ENCODE measurements at places on chromosomes 6 and 20.

GRCh38 chr6:88922775-88923548 lies 40.5 kb downstream of the RNGTT start:
- no peak for DNase-seq

DNA sequence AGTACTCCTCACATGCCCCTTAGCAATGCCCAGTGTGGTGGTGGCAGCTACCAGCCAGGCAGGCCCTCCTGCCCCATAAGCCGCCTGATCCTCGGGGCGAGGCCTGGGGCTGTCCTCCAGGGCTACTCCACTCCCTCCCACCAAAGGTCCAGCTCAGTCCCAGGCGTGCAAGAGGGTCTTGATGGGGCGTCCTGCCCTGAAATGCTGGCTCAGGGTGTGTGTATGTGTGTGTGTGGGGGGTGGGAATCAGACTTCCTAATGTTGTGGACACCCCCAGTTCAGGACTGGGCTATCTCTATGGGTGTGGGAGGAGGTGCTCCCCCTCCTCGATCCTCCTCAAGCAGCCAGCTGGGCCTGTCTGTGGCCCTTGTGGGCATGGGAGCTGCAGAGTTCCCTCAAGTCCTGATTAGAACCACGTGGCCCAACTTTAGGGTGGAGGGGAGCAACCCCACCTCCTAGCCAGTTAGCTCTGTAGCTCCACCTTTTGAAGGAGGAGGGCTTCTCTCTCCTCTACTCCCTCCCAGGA lies 7.5 kb downstream of the HSPA12B start:
- no peak for DNase-seq

DNA sequence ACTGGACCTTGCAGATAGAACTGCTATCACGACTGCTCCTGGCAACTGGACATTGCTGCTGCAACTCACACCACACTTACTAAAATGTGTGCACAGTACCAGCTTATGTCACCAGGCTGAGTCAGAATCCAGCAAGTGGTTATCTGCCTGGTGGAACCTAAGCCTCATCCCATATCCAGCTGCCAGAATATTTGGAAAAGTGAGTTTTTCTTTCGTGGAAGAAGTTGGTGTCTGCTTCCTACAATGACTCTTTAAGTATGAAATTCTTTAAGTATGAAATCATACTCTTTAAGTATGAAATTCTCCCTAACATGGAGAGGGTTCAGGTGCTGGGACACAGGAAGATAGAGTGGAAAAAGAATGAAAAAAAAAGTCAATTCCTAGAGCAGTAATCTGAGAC lies 16.4 kb upstream of the POLR1H start:
- DNase-seq: no peak

GRCh38 chr20:32569380-32570305 lies 15.5 kb downstream of the NOL4L start:
- DNase-seq: no peak

DNA sequence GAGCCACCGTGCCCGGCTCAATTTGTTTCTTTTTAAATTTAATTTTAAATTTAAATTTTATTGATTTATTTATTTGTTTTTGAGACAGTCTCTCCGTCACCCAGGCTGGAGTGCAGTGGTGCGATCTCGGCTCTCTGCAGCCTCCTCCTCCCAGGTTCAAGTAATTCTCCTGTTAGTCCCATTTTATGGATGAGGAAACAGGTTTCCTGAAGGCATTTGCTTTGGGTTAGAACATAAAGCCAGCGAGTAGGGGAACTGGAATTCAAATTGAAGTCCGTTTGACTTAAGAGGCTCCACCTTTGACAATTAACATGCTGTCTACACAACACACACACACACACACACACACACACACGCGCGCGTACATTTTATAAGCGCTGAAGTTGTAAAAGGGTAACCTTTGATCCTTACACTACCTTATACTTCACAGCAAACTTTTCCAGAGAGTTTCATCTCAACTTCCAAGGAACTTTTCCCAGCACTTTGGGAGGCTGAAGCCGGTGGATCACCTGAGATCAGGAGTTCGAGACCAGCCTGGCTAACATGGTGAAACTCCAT lies 232.0 kb downstream of the BCAS1 start:
- DNase-seq: no peak

GRCh38 chr6:13870214-13870830 lies 54.4 kb upstream of the RNF182 start:
- no peak for DNase-seq

- DNase-seq: peak; percentile 60
Observed at GRCh38 chr6:5143634-5144311, 58.6 kb downstream of the PPP1R3G start.

DNA sequence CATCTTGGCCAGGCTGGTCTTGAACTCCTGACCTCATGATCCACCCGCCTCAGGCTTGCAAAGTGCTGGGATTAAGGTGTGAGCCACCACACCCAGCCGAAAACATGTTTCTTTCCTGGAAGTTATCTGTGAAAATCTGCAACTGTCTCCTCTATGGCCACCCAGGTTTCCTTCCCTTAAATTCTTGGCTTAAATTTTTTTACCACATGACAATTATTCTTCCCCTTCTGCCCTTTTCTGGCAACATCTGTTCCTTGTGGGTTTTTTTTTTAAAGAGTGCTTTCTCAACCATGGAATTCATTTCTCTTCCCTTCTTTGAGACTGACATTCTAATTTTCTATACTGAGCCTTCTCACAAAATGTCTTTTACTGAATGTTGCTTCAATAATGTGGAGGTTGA lies 59.6 kb downstream of the DOK5 start:
- no peak for DNase-seq

DNA sequence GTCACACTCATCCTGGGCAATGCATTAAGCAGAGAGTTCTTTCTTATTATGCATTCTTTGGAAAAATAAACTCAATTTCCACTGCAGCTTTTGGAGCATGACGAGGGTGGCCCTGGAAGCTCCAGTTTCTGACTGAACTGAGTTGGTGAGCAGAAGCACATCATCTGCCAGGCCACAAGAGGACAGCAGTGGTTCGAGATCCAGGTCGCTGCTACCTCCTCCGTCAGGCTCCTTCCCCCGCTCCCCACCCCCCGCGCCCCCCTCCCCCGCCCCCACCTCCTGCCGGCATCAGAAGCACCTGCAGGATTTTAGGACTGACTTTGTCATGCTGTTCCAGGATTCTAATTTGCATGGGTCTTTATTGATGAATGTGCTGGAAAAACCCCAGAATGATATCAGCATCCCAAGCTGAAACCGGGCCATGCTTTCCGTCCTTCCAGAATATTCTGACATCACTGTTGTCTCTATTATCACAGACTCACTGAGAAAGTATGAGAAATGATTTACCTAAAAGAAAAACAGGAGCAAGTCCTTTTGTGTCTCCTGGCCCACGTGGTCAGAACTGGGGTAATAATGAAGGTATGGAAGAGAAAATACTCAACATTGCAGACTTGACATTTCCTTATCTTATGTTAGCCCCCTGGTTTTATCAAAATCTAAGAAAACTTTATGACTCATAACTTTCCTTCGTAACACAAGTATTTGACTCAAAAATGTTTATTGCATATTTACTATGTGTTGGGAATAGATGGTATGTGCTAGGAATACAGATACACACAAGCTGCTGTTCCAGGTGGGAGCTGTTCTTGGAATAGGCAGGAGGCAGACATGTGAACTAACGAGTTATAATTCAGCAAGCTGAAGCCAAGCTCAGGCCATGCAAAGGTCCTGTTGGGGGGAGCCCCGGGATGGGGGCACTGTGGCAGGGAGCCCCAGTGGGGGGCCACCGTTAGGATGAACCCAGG lies 220.2 kb upstream of the EXOC2 start:
- DNase-seq: no peak

DNA sequence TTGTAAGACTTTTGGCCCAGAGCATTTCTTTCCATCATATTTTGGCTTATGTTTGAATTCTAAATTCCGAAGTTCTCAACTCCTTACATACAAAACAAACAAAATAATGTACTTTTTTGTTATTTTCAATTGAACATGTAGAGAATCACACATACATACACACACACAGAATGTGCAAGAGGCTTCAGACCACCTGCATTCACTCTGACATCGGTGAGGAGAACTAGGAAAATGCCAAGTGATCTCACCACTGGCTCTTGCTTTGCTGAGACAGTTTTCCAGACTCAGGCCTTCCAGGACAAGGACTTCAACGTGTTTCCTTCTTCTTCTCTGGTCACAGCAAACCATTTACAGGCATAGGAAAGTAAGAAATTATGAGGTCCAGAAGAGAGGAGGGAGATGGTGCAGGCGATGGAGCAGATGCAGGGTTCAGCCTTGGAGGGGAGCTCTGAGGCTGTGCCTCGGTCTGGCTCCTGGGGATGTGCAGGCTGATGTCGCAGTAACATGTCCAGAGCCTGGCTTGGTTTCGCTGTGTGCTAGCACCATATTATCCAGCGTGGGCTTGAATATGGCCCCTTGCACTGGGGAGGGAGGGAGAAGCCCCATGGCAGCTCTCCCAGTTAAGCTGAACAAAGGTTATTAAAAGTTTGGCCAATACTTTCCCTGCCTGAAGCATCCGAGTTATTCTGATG lies 93.4 kb downstream of the DACT2 start:
- DNase-seq: no peak

DNA sequence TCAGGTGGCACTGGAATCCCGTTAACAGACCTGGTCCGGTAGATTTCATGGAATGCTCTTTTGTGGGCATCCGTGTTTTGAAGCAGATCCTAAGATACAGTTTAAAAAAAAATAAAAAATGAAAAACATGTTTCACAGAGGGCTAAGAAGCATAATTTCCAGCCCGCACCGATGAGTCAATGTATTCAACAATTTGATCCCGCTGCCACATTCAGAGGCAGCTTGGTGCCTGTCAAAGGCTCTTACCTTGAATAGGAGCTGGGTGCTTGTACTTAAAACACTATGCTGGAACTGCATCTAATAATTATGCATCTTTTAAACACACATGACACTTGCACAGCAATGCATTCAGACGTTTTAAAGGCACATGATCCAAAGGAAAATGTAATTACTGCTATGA lies 164.8 kb downstream of the SYNE1 start:
- no peak for DNase-seq

DNA sequence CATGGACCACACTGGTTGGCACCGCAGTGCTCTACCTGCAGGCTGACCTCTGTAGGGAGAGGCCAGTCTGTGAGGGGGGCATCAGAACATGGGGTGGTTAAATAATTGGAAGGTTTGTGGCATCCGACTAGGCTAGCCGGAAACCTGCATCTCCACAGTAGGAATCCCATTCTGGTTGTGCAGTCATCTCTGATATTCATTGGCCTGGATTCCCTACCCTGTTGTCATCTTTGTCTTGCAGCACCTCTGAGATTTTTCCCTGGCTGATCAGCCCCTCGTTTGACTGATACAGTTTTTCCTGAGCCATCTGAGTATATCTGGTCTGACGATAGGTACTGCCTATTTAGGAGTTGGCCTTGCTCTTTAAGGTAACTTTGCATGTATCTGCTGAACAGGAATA lies 259.4 kb downstream of the TMEM242 start:
- DNase-seq: no peak

DNA sequence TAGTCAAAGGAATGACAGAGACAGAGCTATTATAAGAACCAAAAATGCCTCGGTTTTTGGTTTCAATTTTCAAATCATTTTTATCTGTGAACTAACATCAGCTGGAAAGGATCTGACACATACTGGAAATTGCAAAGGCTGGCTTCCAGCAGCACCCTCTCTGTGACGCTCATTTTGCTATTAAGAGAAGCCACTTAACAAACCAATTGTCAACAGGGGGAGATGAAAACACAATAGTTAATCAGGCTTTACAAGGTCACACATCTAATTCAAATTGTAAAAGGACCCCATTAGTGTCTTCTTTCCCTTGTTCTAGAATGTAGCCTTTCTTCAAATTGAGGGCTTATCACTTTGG lies 160.5 kb downstream of the TFAP2B start:
- DNase-seq: no peak

DNA sequence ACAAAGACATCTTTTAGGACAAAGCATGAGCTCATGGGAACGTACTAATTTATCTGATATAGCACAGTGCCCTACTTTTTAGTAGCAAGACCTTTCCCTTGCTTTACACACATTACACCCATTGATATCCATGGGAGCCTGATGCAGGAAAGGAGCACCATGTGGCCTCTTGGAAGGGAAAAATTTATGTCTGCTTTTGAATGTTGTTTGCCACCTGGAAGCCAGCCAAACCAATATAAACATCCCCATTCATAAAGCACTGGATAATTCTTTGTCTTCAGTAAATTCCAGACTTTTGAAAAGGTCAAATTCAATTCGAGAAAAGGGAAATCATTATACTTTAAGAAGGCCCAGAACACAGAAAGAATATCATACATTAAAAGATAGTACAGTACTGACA lies 152.3 kb upstream of the BEND6 start:
- DNase-seq: no peak

DNA sequence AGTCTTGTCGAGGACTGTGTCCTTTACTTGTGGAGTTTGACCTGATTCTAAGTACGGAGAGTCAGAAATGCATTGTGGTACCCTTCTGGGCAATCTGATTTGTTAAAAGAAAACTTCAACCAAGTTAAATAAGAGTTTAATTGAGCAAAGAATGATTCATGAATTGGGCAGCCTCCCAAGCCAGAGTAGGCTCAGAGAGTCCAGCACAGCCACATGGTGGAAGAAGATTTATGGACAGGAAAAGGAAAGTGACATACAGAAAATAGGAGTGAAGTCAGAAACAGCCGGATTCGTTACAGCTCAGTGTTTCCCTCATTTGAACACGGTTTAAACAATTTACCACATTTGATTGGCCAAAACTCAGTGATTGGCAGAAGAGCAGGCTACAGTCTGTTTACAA lies 329.2 kb downstream of the DHX35 start:
- DNase-seq: no peak

GRCh38 chr20:37238935-37239451 lies 22.6 kb downstream of the GHRH start:
- DNase-seq: no peak

- DNase-seq: no peak
Observed at GRCh38 chr6:162785632-162786242, 58.0 kb downstream of the PACRG start.

DNA sequence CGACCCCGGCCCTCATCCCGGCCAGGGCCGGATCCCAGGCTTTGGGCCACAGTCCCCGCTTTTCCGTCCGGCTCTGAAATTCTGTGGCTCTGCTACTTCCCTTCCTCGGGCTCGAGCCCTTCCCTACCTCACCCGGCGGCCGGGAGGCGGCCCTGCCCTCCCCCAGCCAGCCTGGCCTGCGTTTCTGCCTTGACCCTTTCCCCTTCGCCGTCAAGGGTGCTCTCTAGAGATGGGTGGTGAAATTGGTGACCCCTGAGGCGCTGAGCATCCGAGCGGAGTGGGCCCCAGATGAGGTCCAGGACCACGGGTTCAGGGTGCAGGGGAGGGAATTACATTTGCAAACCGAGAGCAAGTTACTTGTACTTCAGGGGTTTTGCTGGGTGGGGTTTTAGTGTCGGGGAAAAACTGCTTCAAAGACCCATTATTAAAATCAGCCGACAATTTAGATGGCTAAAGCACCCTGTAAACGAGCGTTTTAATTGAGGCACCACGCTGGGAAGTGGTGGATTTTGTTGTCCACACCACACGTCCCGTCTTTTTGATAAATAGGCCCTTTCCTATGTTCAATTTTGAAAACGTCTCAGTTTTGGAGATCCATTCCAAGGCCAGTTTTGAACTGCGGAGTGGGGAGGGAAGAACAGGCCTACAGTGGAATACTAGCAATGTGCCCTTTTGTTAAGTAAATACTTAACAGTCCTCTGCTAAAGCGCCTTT lies 9.9 kb downstream of the TFAP2A start:
- no peak for DNase-seq
